Activated CD4-positive, alpha-beta T cell treated with anti-CD3 and anti-CD28 coated beads for 36 hours (primary cell): ENCODE measurements at places on chromosomes 7 and 10. TPM values are rescaled to one million over a fixed set of nuclear protein-coding genes. Genes with fewer than 3 reads are reported as not detected.

The PRLHR gene
- not detected for total RNA-seq

The BRAT1 gene
- 35.9 TPM for total RNA-seq

The ZNF804B gene
- total RNA-seq: not detected

The MYOF gene
- 37.8 TPM for total RNA-seq

The PLXNA4 gene
- 0.09 TPM for total RNA-seq

The MRPS24 gene
- 149 TPM for total RNA-seq

The STEAP2 gene
- total RNA-seq: not detected

The NUP205 gene
- 165 TPM for total RNA-seq

The ATRNL1 gene
- 0.21 TPM for total RNA-seq

The ZNHIT1 gene
- 44.2 TPM for total RNA-seq

The COL17A1 gene
- total RNA-seq: not detected

The OR6V1 gene
- not detected for total RNA-seq

The ZNF786 gene
- total RNA-seq: 4.8 TPM

The FAM25G gene
- total RNA-seq: not detected

The NUDCD3 gene
- 77.6 TPM for total RNA-seq

The TUBAL3 gene
- not detected for total RNA-seq

The APBB1IP gene
- 53.3 TPM for total RNA-seq

The ENKUR gene
- 0.11 TPM for total RNA-seq

The NUPR2 gene
- not detected for total RNA-seq

The SNCG gene
- total RNA-seq: not detected

The OPN4 gene
- not detected for total RNA-seq

The TFR2 gene
- total RNA-seq: 10.1 TPM

The LRRD1 gene
- total RNA-seq: not detected

The TMEM229A gene
- not detected for total RNA-seq

The PTF1A gene
- not detected for total RNA-seq

The SLC16A12 gene
- total RNA-seq: not detected

The FAM131B gene
- total RNA-seq: 1.8 TPM

The IL15RA gene
- total RNA-seq: 22.1 TPM

The SLIT1 gene
- total RNA-seq: 1.4 TPM

The LRGUK gene
- 0.07 TPM for total RNA-seq

The FIS1 gene
- 92.6 TPM for total RNA-seq

The TMEM225B gene
- total RNA-seq: 0.57 TPM

The STAG3 gene
- total RNA-seq: 24.7 TPM

The NEUROD6 gene
- not detected for total RNA-seq

The ACTL6B gene
- total RNA-seq: not detected

The TAF5 gene
- 11.2 TPM for total RNA-seq

The SNX10 gene
- total RNA-seq: 28.1 TPM

The KEL gene
- 0.44 TPM for total RNA-seq

The DNAH11 gene
- total RNA-seq: 4.2 TPM

The SMKR1 gene
- 2.7 TPM for total RNA-seq

The GATA3 gene
- total RNA-seq: 23.5 TPM

The FZD8 gene
- total RNA-seq: 0.16 TPM

The CNTNAP2 gene
- not detected for total RNA-seq

The ACBD7 gene
- total RNA-seq: 2.6 TPM

The PPP1R9A gene
- not detected for total RNA-seq

The PTPRN2 gene
- 0.46 TPM for total RNA-seq

The HECTD2 gene
- total RNA-seq: 3.5 TPM

The STRIP2 gene
- 41.3 TPM for total RNA-seq

The INMT gene
- 0.09 TPM for total RNA-seq

The TMEM178B gene
- 0.23 TPM for total RNA-seq

The DLX6 gene
- total RNA-seq: not detected

The PLPP4 gene
- not detected for total RNA-seq

The CCDC146 gene
- total RNA-seq: 1.7 TPM

The DNAAF5 gene
- 37.2 TPM for total RNA-seq

The TWIST1 gene
- 1.2 TPM for total RNA-seq

The TEX47 gene
- not detected for total RNA-seq

The METTL27 gene
- total RNA-seq: 2.2 TPM

The LOXL4 gene
- total RNA-seq: not detected
